ENCODE measurements at places on chromosomes 4 and X.

DNA sequence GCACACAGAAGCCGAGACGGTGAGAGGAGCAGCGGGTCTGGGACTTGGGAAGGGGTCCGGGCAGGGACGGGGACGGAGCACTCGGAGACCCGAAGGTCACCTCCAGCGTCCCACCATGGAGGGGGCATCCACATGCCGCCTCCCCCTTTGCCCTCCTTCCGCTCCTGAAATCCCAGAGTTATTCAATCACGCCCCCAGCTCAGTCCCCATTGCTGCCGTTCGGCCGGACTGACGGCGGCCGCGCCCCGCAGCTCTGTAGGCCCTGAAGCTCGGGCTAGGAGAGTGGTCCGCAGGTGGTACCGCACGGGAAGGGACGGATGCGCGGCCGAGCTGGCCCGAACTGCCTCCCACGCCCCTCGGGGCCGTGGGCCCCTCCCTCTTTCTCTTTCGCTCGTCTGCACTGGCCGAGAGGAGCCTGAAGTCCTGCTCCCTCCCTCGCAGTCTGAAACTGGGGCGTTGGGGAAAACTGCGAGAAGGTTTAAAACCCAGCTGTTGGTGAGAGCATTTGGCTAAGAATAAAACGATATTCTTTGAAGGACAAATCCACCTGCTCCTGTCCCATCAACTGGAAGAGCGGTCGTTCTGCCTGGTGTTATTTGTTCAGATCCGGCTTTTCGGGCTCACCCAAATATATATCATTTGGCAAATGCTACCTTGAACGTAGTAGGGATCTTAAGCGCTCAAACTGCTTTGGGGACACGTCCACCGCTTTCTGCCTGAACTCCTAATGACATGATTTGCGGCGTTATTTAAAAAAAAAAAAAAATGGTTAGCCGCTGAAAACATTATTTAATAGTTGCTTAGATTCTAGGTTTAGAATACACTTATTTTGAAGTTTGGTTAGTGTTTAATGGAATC, 719 bp downstream of the USO1 start:
- peak; percentile 43 for DNase-seq

- DNase-seq: no peak
Measured at GRCh38 chrX:97372001-97372766, 488.5 kb downstream of the RPA4 start.

- DNase-seq: no peak
Measured at GRCh38 chr4:146844761-146845160, 100.9 kb downstream of the TTC29 start.

DNA sequence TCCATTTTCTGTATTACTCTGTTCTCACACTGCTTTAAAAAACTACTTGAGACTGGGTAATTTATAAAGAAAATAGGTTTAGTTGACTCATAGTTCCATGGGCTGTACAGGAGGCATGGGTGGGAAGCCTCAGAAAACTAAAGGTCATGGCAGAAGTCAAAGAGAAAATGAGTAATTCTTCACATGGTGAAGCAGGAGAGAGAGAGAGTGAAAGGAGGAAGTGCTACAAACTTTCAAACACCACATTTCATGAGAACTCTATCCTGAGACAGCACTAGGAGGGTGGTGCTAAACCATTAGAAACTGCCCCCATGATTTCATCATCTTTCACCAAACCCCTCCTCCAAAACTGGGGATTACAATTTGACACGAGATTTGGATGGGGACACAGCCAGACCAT, 108.0 kb upstream of the PBDC1 start:
- DNase-seq: no peak

DNA sequence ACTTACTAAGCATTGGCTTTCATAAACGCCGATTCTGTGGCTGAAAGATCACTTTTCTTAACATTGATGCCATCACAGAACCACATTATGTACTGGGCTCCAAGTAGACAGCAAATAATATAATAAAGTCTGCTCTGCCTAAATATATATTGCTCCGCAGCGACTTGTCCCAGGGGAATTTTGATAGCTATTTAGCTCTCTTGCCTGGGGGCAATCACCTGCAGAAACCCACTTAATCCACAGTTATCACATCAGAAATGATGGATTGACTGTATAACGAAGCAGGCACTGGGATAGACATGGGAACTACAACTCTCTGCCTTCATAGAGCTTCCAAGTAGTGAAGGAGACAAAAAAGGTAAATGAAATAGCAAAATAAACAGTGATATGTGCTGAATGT, 48.0 kb upstream of the MYOZ2 start:
- no peak for DNase-seq

GRCh38 chr4:107862658-107863057, 37.9 kb downstream of the SGMS2 start:
- DNase-seq: peak; percentile 22
